HCT116 (cell line): ENCODE measurements at places on chromosomes 1 and 21. TPM values are rescaled to one million over a fixed set of nuclear protein-coding genes. Genes with fewer than 3 reads are reported as not detected.

GRCh38 chr1:5645135-5645399 is 347.2 kb downstream of the NPHP4 start:
- H3K4me3 ChIP-seq, result no peak overlapping the region
- H3K27me3 ChIP-seq, result 0 out of 2 replicates have a peak, but pooled peaks cover 3% of the 10 kb centered on the region
- no peak overlapping the region for H3K27ac ChIP-seq
- H3K4me1 ChIP-seq, result no peaks in the 10 kb centered on the region; the same call in 1 of the 2 replicates
- no peaks in the 10 kb centered on the region for H3K36me3 ChIP-seq
- DNase-seq, result no peak

GRCh38 chr1:2630498-2631135 is 2.2 kb downstream of the MMEL1 start:
- H3K27ac ChIP-seq, result no peak overlapping the region
- no peak for DNase-seq
- peaks cover 6% of the 10 kb centered on the region; the same call in 1 of the 2 replicates for H3K4me1 ChIP-seq
- no peaks in the 10 kb centered on the region for H3K36me3 ChIP-seq
- no peaks in the 10 kb centered on the region for H3K27me3 ChIP-seq

DNA sequence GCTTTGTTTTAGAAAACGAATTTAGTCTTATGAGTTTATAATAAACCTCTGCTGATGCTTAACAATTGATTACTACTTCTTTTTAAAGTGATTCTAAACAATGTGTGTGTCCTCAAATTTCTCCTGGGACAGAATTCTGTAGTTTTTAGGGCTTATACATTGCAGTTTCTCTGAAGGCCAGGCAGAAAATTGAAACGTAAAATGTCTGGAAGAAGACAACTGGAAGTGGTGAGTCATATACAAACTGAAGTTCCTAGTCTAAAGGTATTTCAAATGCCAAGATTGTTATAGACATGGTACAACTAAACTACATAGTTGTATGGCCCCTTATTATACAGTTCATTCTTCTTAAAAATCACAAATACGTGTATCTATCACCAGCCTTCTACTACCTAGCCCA is 30.5 kb upstream of the RC3H1 start:
- H3K4me1 ChIP-seq, result no peaks in the 10 kb centered on the region

- no peak overlapping the region for H3K27ac ChIP-seq
- H3K27me3 ChIP-seq, result no peaks in the 10 kb centered on the region
- H3K4me3 ChIP-seq, result no peak overlapping the region
Observed at GRCh38 chr1:230270559-230271281, 155.4 kb downstream of the PGBD5 start.

DNA sequence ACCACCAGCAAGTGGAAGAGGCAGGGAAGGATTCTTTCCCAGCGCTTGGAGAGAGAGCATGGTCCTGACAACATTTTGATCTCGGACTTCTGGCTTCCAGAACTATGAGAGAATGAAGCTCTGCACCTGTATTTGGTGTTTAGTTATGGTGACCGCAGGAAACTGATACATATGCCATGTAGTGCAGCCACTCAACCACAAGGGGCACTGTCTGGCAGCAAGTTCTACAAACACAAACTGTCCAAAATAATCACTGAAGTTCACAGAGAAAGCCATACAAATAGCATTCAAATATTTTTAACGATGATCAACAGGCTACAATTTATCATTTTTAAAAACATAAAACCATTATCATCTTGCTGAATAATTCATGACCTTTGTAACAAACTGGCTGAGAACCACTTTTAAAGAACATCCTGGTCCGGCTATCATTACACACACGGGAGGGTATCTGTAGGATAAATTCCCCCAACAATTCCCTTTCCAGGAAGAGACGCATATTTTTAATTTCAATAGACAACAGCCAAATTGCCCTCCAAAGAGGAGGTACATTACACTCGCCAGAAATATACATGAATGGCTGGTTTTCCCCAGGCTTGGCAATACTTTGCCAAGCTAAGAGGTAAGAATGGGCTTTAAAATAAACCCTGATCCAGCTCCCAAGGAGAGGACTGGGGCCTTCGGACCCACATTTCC is 9.2 kb upstream of the CBR3 start:
- DNase-seq, result no peak
- H3K4me1 ChIP-seq, result peaks cover 5% of the 10 kb centered on the region; the same call in 1 of the 2 replicates

DNA sequence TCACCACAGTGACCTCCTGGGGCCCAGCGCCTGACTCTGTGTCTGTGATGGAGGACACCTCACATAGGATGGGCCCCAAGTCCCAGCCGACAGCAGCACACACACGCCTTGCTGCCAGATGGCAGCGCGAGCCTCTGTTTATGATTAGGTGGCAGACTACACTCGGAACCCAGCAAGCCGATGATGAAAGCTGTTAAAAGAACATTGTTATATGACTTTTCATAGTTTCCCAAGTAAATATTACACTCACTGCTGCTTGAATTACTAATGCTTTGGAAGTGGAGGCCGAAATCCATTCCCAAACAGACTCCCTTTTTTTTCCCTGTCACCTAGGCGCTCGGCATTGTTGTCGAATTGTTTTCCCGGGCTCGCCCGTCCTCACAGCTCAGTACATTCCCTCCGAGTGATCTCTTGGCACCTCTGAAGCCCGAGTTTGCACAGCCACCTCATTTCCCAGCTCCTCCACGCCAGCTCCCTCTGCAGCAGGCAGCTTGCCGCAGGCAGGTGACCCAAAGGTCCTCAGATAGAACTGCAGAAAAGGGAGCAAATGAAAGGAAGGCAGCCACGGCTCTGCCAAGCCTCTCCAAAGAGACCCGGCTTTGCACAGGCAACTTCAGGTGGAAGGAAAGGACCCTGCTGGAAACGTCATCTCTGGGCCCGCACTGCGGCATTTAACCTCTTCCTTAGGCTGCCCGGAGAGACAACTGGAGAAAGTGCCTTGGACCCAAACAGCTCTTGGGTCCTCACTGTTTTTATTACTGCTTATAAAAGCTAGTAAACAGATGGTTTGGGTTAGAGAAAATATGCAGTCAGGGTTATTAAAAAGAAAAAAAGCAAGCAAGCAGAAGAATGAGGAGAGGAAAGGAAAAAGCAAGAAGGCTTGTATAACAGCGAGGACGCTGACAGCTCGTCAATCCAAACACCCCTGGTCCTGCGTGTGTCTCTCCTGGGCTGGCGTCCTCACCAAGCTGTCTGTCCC is 72.2 kb upstream of the SLC25A33 start:
- H3K27ac ChIP-seq, result no peak overlapping the region
- H3K36me3 ChIP-seq, result no peaks in the 10 kb centered on the region
- H3K27me3 ChIP-seq, result no peaks in the 10 kb centered on the region
- H3K4me3 ChIP-seq, result no peak overlapping the region
- no peak for DNase-seq

- no peak for DNase-seq
- no peaks in the 10 kb centered on the region for H3K36me3 ChIP-seq
- H3K27me3 ChIP-seq, result no peaks in the 10 kb centered on the region
- no peaks in the 10 kb centered on the region for H3K4me1 ChIP-seq
- H3K4me3 ChIP-seq, result no peak overlapping the region
Observed at GRCh38 chr1:80369780-80370179, 1363.2 kb upstream of the ADGRL4 start.

GRCh38 chr1:181659321-181659957 is 176.1 kb downstream of the CACNA1E start:
- H3K27me3 ChIP-seq, result 0 out of 2 replicates have a peak, but pooled peaks cover 9% of the 10 kb centered on the region
- H3K36me3 ChIP-seq, result no peaks in the 10 kb centered on the region
- no peaks in the 10 kb centered on the region for H3K4me1 ChIP-seq
- no peak overlapping the region for H3K27ac ChIP-seq
- DNase-seq, result no peak

GRCh38 chr1:225769687-225770086 is 7.9 kb upstream of the SRP9 start:
- H3K27me3 ChIP-seq, result no peaks in the 10 kb centered on the region
- no peak overlapping the region for H3K4me3 ChIP-seq
- peaks cover 10% of the 10 kb centered on the region; the same call in 1 of the 2 replicates for H3K4me1 ChIP-seq

DNA sequence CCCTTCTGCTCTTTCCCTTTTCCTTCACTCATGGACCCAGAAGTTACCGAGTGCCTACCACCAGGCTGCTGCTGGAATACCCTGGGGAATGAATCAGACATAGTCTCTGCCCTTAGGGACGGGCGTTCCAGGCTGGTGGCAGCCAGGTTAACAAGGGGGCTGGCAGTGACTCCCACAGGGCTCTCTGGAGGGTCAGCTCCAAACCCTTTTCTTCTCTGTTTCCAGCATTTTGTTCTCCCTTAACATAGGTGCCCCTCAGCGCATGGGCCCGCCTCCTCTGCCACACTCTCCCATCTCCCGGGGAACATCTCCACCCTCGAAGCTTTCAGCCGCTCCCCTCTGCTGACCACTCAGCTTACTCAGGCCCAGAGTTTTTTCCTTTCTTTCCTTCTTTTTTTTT is 62.9 kb upstream of the LRP8 start:
- no peak overlapping the region for H3K4me3 ChIP-seq
- no peaks in the 10 kb centered on the region for H3K36me3 ChIP-seq
- no peaks in the 10 kb centered on the region for H3K27me3 ChIP-seq
- H3K4me1 ChIP-seq, result no peaks in the 10 kb centered on the region

DNA sequence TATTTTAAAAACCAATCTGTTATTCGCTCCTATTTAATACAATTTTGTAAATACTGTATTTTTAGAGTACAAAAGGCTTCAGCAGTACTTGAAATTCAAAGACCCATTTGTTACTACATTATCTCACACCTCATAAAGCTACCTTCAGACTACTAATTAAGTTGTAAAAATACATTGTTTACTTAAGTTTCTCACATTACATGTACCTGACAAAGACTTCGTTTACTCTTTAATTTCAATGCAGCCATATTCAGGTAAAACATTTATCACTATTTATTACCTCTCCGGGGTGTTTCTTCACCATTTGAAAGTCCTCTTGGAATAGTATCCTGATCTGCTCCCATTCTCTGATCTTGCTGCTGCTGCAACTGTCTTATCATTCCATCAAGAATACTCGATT is 55.2 kb downstream of the BRWD1 start:
- DNase-seq, result no peak
- H3K4me3 ChIP-seq, result no peak overlapping the region
- no peaks in the 10 kb centered on the region for H3K27me3 ChIP-seq

DNA sequence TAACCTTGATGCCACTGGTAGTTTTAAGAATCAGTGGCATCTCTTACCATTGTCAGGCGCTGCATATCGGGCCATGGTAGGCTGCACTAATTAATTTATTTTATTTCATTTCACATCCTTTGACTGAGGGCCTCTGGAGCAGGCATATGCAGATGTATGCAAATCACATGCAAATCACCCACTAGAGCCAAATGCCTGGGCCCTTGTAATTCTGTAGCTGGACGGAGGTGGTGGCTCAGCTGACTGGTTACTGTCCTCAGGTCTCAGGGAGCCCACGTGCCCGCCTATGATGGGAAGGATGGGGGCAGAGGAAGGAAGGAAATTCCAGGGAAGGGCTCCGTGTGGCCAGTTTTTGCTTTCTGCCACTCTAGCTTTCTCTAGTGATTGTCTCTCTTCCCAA is 122.7 kb downstream of the IGSF21 start:
- no peak overlapping the region for H3K4me3 ChIP-seq
- peaks cover 23% of the 10 kb centered on the region for H3K27me3 ChIP-seq
- H3K4me1 ChIP-seq, result no peaks in the 10 kb centered on the region
- DNase-seq, result no peak
- H3K36me3 ChIP-seq, result no peaks in the 10 kb centered on the region

DNA sequence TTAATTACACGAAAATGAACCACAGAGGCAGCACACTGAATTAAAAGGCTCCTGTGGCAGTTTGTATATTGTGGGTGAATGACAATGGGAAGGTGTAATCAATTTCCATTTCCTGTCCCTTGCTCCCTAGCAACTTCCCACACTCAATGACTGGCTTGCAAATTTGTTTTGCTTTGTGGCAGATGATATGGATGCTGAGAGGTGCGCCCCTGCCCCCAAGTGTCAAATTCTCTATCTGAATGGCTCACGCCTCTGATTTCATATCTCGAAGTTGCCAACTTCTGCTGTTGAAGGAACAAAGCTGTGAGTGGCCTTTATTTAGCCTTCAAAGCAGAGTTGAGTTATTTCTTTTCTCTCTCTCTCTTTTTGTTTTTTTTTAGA is 86.0 kb downstream of the FOXD2 start:
- H3K27me3 ChIP-seq, result no peaks in the 10 kb centered on the region
- H3K27ac ChIP-seq, result no peak overlapping the region
- no peaks in the 10 kb centered on the region for H3K36me3 ChIP-seq
- no peak overlapping the region for H3K4me3 ChIP-seq
- no peak for DNase-seq

The S100A7 gene
- not detected for total RNA-seq

The PCBP3 gene
- 3.1 TPM for total RNA-seq

The ANGEL2 gene
- total RNA-seq, result 25.5 TPM

The LIN28A gene
- 1.4 TPM for total RNA-seq

The NBPF4 gene
- not detected for total RNA-seq

The HENMT1 gene
- total RNA-seq, result not detected

The RPE65 gene
- not detected for total RNA-seq
